ENCODE measurements at places on chromosomes 3 and 15. TPM values are rescaled to one million over a fixed set of nuclear protein-coding genes. Genes with fewer than 3 reads are reported as not detected.

Gene FETUB
- 0.10 TPM for total RNA-seq

Gene SI
- not detected for total RNA-seq

Gene IQCF5
- not detected for total RNA-seq

Gene OCA2
- total RNA-seq, result 0.34 TPM

Gene B3GALNT1
- total RNA-seq, result 0.08 TPM

Gene MNS1
- total RNA-seq, result 2.8 TPM

Gene TGM4
- 0.07 TPM for total RNA-seq

Gene MME
- not detected for total RNA-seq

Gene DPPA2
- not detected for total RNA-seq

Gene GOLGA8J
- 0.12 TPM for total RNA-seq

Gene PRSS50
- total RNA-seq, result not detected

Gene HHATL
- not detected for total RNA-seq

Gene FBXW12
- not detected for total RNA-seq

Gene PRTG
- total RNA-seq, result 10.5 TPM

Gene CAPN3
- total RNA-seq, result 0.34 TPM

Gene CLDN11
- total RNA-seq, result 0.21 TPM

Gene PFN2
- 152 TPM for total RNA-seq

Gene C3orf49
- not detected for total RNA-seq

Gene PATL2
- total RNA-seq, result not detected

Gene CX3CR1
- total RNA-seq, result not detected

Gene ATP13A3
- total RNA-seq, result 27.6 TPM

Gene TXNRD3
- 5.9 TPM for total RNA-seq

Gene NOX5
- 0.30 TPM for total RNA-seq

Gene CNTN6
- not detected for total RNA-seq

Gene DUOXA1
- total RNA-seq, result 0.06 TPM

Gene GABRR3
- not detected for total RNA-seq

Gene MAP1A
- 0.57 TPM for total RNA-seq

Gene GOLGA6D
- not detected for total RNA-seq

Gene NR1I2
- total RNA-seq, result not detected

Gene TERC
- total RNA-seq, result not detected

Gene PDHB
- 57.1 TPM for total RNA-seq

Gene TMEM108
- total RNA-seq, result not detected

Gene EIF2B5
- 25.3 TPM for total RNA-seq

Gene GOLGA6L26
- not detected for total RNA-seq

Gene AADACL2
- not detected for total RNA-seq

Gene CPNE9
- total RNA-seq, result 0.17 TPM

Gene CMTM6
- total RNA-seq, result 41.7 TPM

Gene FAM43A
- total RNA-seq, result 20.1 TPM

Gene LRRC2
- total RNA-seq, result not detected

Gene MORC1
- not detected for total RNA-seq

Gene ADAMTS9
- 0.49 TPM for total RNA-seq

Gene ISL2
- 3.5 TPM for total RNA-seq

Gene EID1
- 109 TPM for total RNA-seq

Gene ADGRG7
- total RNA-seq, result not detected

Gene LTK
- total RNA-seq, result not detected

Gene MCF2L2
- total RNA-seq, result 0.24 TPM

Gene INSYN1
- 1.3 TPM for total RNA-seq

Gene MOBP
- 0.16 TPM for total RNA-seq

Gene CLDN18
- total RNA-seq, result not detected

Gene DNAJA4
- total RNA-seq, result not detected

Gene KIF15
- 8.1 TPM for total RNA-seq

Gene LRRC49
- total RNA-seq, result 5.5 TPM

Measured in A549 treated with Mapracorat at 1 μM for 4 hours (cell line).